A375 (cell line): ENCODE measurements at places on chromosomes 4 and X. TPM values are rescaled to one million over a fixed set of nuclear protein-coding genes. Genes with fewer than 3 reads are reported as not detected.

ZFP42 gene
- total RNA-seq = 12.5 and 13.7 TPM in 2 replicates

CPE gene
- total RNA-seq = 9.6 and 11.4 TPM in 2 replicates

RHOXF1 gene
- total RNA-seq = not detected in 2 replicates

GYPA gene
- total RNA-seq = not detected in 2 replicates

CABS1 gene
- not detected in 2 replicates for total RNA-seq

DGAT2L6 gene
- not detected in 2 replicates for total RNA-seq
